Smooth muscle cell of the brain vasculature (primary cell): ENCODE measurements at places on chromosomes 6 and 20.

- no peak for DNase-seq
Measured at GRCh38 chr20:19095762-19096161, 116.7 kb upstream of the SLC24A3 start.

DNA sequence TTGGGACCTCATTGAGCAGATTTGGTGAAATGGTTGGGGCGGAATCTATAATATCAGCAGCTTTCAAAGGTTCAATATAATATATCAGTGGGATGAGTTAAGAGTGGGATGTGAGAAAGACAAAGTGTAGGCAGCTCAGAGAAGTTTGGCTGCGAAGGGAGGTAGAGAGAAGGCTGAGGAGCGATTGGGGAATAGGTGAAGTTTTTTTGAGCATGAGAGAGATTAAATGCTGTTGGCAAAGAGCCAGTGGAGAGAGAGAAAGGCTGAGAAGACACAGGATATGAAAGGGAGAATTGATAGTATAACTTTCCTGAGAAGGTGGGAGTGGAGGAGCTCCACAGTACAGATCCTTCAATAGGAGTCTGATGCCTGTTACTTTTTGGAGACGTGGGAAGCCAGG, 12.1 kb upstream of the SERINC3 start:
- no peak for DNase-seq

DNA sequence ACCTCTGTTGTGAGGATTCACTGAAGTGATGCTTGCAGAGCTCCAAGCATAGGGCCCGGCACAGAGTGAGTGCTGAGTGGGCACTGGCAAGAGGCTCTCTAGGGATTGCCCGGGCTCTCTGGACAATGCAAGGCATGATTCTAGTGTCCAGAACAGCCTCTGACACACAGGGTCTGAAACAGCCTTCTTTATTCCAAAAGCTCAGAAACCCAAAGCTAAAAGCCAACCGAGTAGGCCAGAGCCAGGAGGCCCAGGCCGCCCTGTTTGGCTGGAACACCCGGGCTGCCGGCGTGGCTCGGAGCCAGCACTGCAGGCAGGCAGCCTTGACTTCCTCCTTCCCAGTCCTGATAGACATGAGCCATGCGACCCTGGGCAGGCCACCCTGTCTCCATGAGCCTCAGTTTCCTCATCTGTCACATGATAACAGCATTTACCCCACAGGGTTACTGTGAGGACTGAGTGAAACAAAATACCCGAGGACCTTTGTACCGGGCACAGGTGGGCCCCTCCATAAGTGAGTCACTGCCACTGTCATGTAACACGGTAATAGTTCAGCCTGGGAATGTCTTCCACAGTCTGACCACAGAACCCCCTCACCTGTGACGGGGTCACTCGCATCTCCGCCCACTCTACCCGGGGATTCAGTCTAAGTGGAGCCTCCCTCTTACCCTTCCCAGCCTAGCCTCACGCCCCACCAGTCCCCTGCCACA, 51.5 kb downstream of the PTPRT start:
- no peak for DNase-seq

- no peak for DNase-seq
Measured at GRCh38 chr6:93523365-93523764, 104.0 kb upstream of the EPHA7 start.

DNA sequence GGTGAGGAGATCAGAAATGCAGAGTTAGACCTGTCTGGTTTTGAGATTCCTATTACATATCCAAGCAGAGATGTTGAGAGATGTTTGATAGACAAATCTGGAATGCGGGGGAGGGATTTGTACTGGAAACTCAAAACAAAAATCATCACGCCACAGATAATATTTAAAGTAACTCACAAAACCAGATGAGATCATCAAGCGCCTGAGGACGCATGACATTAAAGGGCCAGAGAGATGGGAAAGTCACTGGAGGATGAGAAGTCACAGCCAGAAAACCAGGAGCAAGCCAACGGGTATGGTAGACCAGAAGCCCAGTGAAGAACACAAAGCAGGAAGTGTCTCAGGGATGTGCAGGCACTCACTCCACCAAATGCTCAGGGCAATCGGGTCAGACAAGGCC, 87.7 kb downstream of the DLL1 start:
- no peak for DNase-seq

GRCh38 chr6:48134246-48134645, 23.2 kb upstream of the PTCHD4 start:
- no peak for DNase-seq

GRCh38 chr20:36062799-36063198, 91.7 kb upstream of the EPB41L1 start:
- no peak for DNase-seq

GRCh38 chr6:167988154-167988495, 9.3 kb upstream of the KIF25 start:
- no peak for DNase-seq

GRCh38 chr6:140462453-140463311, 1088.2 kb upstream of the CITED2 start:
- peak; percentile 29 for DNase-seq

DNA sequence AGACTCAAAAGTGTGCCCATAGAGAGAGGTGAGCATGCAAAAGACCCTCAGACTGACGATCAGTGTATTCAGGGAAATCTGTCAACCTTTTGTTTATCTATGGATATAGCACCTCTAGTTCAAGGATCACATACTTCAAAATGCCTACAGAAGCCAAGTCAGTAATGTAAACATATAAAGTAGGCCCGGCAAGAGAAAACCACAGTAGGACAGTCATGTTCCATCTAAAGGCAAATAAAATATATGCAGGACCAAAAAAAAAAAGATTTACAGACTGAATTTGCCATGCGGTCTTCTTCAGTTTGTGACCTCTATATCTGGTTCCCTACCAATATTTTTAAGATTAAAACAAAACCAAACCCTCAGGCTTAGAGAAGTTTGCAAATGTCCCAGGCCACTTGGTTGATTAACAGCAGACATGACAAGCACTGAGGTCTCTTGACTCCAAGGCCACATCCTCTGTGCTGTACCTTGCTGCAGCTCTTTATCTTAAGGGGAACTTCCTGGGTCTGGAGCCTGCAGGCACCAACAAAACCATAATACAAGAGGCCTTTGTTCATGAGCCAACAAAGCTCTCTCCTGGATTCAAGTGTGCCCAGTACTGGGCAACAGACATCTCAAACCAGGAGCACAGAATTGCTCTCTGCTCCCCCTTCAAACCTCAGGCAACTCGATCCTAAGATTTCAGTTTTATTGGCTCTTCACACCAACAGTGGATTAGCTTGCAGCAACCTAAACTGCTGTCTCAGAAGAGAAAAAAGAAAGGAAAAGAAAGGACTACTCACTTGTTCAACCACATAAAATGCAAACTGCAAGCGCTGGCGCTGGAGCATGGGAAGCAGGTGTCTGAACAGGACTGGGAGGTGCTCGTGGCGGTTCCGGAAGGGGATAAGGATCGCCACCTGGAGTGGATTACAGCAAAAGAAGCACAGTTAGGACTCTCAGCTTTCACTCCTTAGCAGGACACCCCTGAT, 71.7 kb downstream of the B4GALT5 start:
- no peak for DNase-seq

- DNase-seq: no peak
Measured at GRCh38 chr6:22605736-22606135, 36.4 kb downstream of the HDGFL1 start.

GRCh38 chr6:166604911-166605310, 18.4 kb upstream of the RAMACL start:
- no peak for DNase-seq

DNA sequence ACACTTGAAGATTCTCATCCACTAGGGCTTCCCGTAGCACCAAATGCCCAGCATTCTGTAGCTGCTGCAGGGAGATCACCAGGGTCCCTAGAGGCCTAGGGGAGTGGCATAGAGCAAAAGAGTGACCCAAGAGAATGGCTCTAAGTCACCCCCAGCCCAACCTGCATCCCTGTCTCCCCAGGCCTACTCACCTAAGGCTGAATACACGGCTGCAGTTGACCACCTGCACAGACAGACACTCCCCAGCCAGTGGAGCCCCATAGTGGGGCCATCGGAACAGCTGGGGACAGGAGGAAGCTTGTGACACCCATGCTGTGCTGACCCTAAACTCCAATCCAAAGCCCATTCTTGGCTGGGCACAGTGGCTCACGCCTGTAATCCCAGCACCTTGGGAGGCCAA, 9.5 kb upstream of the SPAG4 start:
- DNase-seq: no peak
